T-helper 17 cell (primary cell): ENCODE measurements at places on chromosomes 6 and 20.

DNA sequence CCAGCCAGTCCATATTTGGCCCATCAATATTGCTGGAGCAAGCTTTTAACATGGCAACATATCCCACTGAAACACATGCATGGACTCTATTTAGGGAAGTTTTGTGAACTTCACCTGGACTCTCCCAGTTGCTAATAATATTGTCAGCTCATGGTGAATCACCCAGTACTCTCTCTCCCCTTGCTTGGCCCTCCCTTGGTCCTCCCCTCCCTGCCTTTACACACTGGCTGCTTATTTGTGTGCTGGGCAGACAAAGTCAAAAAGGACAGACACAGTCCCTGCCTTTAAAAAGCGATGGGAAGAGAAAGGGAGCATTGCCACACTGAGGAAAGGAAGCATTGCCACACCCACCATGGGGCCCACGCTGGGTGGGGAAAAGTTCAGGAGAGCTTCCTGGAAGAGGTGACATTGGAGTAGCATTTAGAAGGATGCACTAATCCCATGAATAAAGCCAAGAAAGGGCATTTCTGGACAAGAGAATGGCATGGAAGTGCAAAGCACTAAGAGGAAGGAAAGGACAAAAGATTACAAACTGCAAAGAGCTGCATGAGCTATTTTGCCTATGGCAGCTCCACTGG is 143.4 kb upstream of the EXOC2 start:
- H3K27me3 ChIP-seq: peaks cover 12% of the 10 kb centered on the region
- DNase-seq: no peak
- H3K4me3 ChIP-seq: no peak overlapping the region
- no peaks in the 10 kb centered on the region for H3K4me1 ChIP-seq
- H3K27ac ChIP-seq: no peak overlapping the region

- no peak overlapping the region for H3K27ac ChIP-seq
- no peaks in the 10 kb centered on the region for H3K27me3 ChIP-seq
- no peaks in the 10 kb centered on the region for H3K36me3 ChIP-seq
- DNase-seq: no peak
These were observed 34.9 kb downstream of the BTBD3 start for GRCh38 chr20:11952639-11953038.

- H3K4me1 ChIP-seq: no peaks in the 10 kb centered on the region
- no peak overlapping the region for H3K4me3 ChIP-seq
- no peaks in the 10 kb centered on the region for H3K36me3 ChIP-seq
- DNase-seq: no peak
- H3K27ac ChIP-seq: no peak overlapping the region
These were observed 77.5 kb upstream of the HIVEP1 start for GRCh38 chr6:11934638-11935037.

DNA sequence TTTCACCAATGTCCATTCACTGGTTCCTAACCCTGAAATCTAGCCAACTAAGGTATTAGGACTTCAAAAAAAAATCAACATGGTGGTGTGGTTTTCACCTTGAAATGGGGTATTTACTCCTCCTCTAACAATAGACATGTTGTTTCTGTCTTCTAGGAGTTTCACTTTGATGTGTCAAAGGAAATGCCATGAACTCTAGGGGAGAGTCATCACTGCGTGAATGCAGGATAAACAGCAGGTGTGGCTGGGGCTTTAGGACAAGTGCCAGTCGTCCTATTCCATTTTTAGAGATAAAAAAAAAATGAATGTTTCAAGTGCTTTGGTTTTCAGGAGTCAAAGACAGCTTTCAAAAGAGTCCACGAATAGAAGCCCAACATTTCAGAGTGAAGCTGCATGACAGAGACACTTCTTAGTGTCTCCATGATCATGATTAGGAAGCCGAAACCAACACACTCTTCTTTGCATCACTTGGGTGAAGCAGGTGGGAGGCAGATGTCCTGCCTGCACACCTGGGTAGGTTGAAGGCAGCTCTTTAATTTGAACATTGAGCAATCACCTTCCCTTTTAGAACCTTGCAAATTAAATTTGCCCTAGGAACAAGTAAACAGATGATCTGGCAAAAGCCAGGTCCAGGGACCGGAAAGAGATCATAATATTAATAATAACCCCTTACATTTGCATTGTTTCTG is 328.5 kb upstream of the PRDM1 start:
- no peak overlapping the region for H3K4me3 ChIP-seq
- no peak overlapping the region for H3K27ac ChIP-seq
- DNase-seq: no peak
- peaks cover 3% of the 10 kb centered on the region for H3K36me3 ChIP-seq

- H3K27ac ChIP-seq: no peak overlapping the region
- no peaks in the 10 kb centered on the region for H3K4me1 ChIP-seq
- no peaks in the 10 kb centered on the region for H3K36me3 ChIP-seq
- no peak for DNase-seq
These were observed 17.7 kb downstream of the MAS1 start for GRCh38 chr6:159908535-159908934.

DNA sequence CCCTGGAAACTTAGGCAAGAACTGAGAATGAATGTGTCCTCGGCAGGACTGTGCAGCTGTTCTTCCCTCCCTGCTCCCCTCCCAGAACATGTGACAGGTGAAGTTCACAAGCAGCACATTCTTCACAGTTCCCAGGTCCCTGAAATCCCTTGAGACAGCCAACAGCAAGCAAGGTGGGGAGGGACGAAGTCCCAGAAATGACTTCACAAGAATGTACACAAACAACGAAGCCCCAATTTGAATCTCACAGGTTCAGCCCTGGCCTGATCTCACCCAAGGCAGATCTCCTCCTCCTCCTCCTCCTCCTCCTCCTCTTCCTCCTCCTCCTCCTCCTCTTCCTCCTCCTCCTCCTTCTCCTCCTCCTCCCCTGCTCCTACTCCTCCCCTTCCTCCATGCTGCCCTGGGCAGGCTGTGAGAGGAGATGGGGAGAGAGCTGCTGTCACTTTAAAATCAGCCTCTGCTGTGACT is 32.4 kb downstream of the WRNIP1 start:
- peaks cover 25% of the 10 kb centered on the region for H3K4me1 ChIP-seq
- H3K27ac ChIP-seq: no peak overlapping the region
- no peaks in the 10 kb centered on the region for H3K27me3 ChIP-seq
- H3K4me3 ChIP-seq: no peak overlapping the region
- no peak for DNase-seq
- H3K36me3 ChIP-seq: no peaks in the 10 kb centered on the region

- DNase-seq: no peak
- H3K27ac ChIP-seq: no peak overlapping the region
- H3K36me3 ChIP-seq: no peaks in the 10 kb centered on the region
- no peak overlapping the region for H3K4me3 ChIP-seq
- peaks cover 5% of the 10 kb centered on the region for H3K27me3 ChIP-seq
- H3K4me1 ChIP-seq: peaks cover 13% of the 10 kb centered on the region
These were observed 32.8 kb upstream of the PTPN1 start for GRCh38 chr20:50477239-50477872.

GRCh38 chr6:36546920-36547645 is at the start of gene STK38:
Gene STK38, minus strand, starts transcription at chr6:36547479. Its CDS starts 7,277 bp downstream, at chr6:36540202.
- H3K4me3 ChIP-seq: peak within 1 kb of the TSS; percentile 100
- DNase-seq: peak; percentile 95
- H3K4me1 ChIP-seq: peaks cover 36% of the 10 kb centered on the region
- H3K27me3 ChIP-seq: no peaks in the 10 kb centered on the region
- H3K36me3 ChIP-seq: peaks cover 11% of the 10 kb centered on the region

GRCh38 chr6:62978920-62979319 is 232.3 kb upstream of the FKBP1C start:
- no peaks in the 10 kb centered on the region for H3K27me3 ChIP-seq
- no peaks in the 10 kb centered on the region for H3K4me1 ChIP-seq
- no peak overlapping the region for H3K4me3 ChIP-seq
- no peak overlapping the region for H3K27ac ChIP-seq

DNA sequence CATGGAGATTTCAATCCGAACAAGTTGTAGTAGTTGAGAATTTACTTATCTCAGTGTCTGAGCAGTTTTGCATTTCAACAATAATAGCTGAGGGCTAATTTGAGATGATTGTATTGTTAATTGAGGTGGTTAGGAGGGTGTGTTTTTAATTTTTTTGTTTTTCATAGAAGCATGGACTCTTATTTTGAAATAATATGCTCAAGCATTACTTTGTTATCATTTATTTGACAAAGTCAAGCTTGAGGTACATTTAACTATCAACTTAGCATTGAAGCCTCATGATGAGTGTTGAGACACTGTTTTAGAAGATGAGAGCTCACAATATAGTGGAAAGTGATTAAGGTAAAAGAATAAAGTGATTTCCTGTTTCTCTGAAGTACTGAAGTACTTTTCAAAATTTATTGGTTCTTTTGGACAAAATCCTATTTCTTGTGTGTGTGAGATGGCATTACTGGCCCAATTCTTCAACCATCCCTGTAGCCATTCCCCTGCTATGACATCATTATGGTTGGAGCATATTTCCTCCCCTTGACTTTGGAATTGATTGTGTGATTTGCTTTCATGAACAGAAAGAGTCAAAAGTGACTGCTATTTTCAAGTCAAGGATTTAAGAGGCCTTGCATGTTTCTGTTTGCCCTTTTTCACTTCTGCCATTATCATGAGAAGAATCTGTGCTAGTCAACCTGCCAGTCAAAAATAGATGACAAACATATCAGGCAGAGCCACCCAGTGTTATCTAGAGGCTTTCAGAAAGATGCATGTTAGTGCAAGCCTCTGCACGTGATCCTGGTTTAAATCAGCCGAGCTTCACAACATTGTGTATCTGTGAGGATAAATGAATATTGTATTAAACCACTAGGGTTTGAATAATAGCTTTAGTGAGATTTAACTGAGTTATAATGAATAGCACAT is 1112.3 kb upstream of the CITED2 start:
- no peak for DNase-seq
- H3K36me3 ChIP-seq: no peaks in the 10 kb centered on the region
- peaks cover 5% of the 10 kb centered on the region for H3K4me1 ChIP-seq
- H3K27ac ChIP-seq: no peak overlapping the region

GRCh38 chr6:71119560-71119959 is 162.7 kb upstream of the B3GAT2 start:
- no peak for DNase-seq
- H3K4me3 ChIP-seq: no peak overlapping the region
- no peaks in the 10 kb centered on the region for H3K27me3 ChIP-seq
- H3K36me3 ChIP-seq: no peaks in the 10 kb centered on the region

DNA sequence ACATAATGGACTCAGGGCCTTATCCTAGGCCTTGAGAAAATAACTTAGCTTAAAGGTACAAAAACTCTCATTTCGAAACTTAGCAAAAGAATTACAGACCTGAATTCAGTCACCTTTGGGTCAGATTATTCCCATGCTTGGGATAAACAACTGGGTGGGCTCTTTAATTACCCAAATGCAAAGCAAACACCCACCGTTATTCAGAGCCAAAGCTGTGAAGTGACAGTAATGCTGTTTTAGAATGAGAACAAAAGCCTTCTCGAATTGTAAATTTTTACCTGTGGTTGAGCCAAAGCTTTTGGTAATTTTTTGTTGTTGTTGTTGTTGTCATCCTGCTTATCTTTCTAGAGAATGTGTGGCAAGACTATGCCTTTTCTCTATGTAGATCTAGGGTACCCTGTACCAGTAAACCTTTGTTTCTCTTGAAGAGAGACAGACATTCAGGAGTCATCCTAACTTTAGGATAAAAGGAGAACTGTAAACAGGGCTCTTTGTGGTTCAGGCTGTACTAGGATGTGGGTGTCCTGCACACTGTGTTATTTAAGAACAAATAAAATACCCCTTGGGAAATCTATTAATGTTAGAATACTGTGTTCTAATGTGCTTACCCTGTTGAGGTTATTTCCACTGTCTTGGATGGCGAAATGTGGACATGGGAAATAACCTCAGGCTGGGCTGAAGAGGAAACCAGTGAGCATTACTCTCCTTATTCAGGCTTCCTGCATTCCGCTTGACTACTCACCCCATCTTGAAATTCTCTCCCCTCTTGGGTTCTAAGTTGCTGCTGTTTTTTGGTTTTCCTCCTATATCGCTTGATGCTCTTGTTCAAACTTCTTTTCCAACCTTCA is 480.7 kb downstream of the CD83 start:
- H3K36me3 ChIP-seq: peaks cover 2% of the 10 kb centered on the region
- peaks cover 3% of the 10 kb centered on the region for H3K4me1 ChIP-seq
- H3K27ac ChIP-seq: no peak overlapping the region
- H3K27me3 ChIP-seq: no peaks in the 10 kb centered on the region
- no peak for DNase-seq

GRCh38 chr6:11766043-11766442 is 12.6 kb downstream of the ADTRP start:
- DNase-seq: no peak
- no peaks in the 10 kb centered on the region for H3K4me1 ChIP-seq
- no peaks in the 10 kb centered on the region for H3K36me3 ChIP-seq
- no peak overlapping the region for H3K27ac ChIP-seq

GRCh38 chr6:9360881-9361280 is 925.5 kb upstream of the SLC35B3 start:
- H3K27me3 ChIP-seq: no peaks in the 10 kb centered on the region
- H3K4me1 ChIP-seq: no peaks in the 10 kb centered on the region
- DNase-seq: no peak
- H3K4me3 ChIP-seq: no peak overlapping the region

DNA sequence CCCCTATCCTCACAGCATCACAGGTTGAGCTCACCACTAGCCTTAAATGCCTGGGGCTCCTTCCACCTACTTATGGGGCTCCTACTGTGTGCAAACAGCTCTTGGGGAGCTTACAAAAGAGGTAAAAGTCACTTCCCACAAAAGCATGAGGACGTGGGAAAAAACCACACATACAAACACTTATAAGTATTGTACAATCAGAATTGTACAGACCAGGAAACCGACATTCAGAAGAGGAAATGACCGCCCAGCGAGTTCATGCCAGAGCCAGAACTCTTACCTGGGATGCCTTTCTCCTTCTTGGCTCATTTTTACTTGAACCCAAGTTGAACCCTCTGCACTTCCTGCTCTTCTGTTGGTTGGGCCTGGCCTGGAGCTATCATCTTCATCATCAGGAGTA is 6.3 kb upstream of the PPP1R16B start:
- H3K27me3 ChIP-seq: no peaks in the 10 kb centered on the region
- H3K27ac ChIP-seq: peak overlapping the region; percentile 27
- no peak overlapping the region for H3K4me3 ChIP-seq
- no peaks in the 10 kb centered on the region for H3K36me3 ChIP-seq
- H3K4me1 ChIP-seq: peaks cover 7% of the 10 kb centered on the region

- H3K4me3 ChIP-seq: no peak overlapping the region
- H3K27ac ChIP-seq: no peak overlapping the region
- peaks cover 2% of the 10 kb centered on the region for H3K36me3 ChIP-seq
- no peak for DNase-seq
These were observed 258.1 kb downstream of the CLIC5 start for GRCh38 chr6:45757443-45758130.

GRCh38 chr6:408599-409102 is 17.1 kb downstream of the IRF4 start:
- H3K4me3 ChIP-seq: no peak overlapping the region

GRCh38 chr6:19153981-19154295 is 683.2 kb upstream of the ID4 start:
- no peak overlapping the region for H3K27ac ChIP-seq
- H3K4me3 ChIP-seq: no peak overlapping the region
- H3K36me3 ChIP-seq: no peaks in the 10 kb centered on the region
- H3K27me3 ChIP-seq: no peaks in the 10 kb centered on the region
